A549 treated with Hydrocortisone at 1 μM for 4 hours (cell line): ENCODE measurements at places on chromosomes 6 and 20. TPM values are rescaled to one million over a fixed set of nuclear protein-coding genes. Genes with fewer than 3 reads are reported as not detected.

The OOEP gene
- not detected in 5 replicates for total RNA-seq

The DYNLT1 gene
- total RNA-seq: 112 to 115 TPM (median 113 TPM) in 5 replicates

The SDC4 gene
- total RNA-seq: 98.7 to 125 TPM (median 105 TPM) in 5 replicates

The CCN5 gene
- total RNA-seq: 26.1 to 39.6 TPM (median 26.8 TPM) in 5 replicates

The TMC2 gene
- total RNA-seq: not detected in 5 replicates

The DEFB124 gene
- total RNA-seq: 0.38 to 1.1 TPM (median 0.76 TPM) in 3 of 5 replicates, not detected in the others

The BEND3 gene
- total RNA-seq: 3.0 to 4.2 TPM (median 3.1 TPM) in 5 replicates

The SPATS1 gene
- total RNA-seq: not detected in 5 replicates

The CRIP3 gene
- total RNA-seq: 0.31 to 0.45 TPM (median 0.37 TPM) in 4 of 5 replicates, not detected in the other

The BACH2 gene
- 0.53 to 1.6 TPM (median 0.70 TPM) in 5 replicates for total RNA-seq

The TGM3 gene
- total RNA-seq: 0.06 to 0.12 TPM (median 0.07 TPM) in 4 of 5 replicates, not detected in the other

The WFDC12 gene
- total RNA-seq: not detected in 5 replicates

The E2F1 gene
- 22.3 to 29.6 TPM (median 27.4 TPM) in 5 replicates for total RNA-seq

The THEMIS gene
- not detected in 5 replicates for total RNA-seq
